ENCODE measurements at places on chromosomes 2 and 18.

- no peak for DNase-seq
These were observed 70.3 kb downstream of the TPO start for GRCh38 chr2:1483551-1483950.

GRCh38 chr2:24104906-24105305 is 18.2 kb downstream of the PFN4 start:
- DNase-seq = no peak

DNA sequence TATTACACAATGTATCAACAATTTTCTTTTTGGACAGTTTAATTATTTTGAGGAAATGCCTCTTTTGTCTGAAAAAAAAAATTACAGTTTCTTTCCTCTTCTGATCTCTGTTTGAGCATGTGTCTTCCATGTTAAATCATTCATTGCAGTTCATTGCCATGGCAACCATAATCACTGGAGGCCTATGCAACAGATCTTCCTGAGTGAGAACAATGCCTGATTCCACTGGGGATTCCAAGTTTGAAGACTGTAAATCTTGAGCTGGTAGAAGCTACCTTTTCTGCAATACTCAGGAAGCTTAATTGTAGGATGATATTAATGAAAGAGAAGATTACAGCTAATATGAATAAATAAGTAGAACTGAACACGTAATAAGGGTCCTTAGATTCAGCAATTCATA is 721.4 kb upstream of the CNTNAP5 start:
- DNase-seq = no peak

DNA sequence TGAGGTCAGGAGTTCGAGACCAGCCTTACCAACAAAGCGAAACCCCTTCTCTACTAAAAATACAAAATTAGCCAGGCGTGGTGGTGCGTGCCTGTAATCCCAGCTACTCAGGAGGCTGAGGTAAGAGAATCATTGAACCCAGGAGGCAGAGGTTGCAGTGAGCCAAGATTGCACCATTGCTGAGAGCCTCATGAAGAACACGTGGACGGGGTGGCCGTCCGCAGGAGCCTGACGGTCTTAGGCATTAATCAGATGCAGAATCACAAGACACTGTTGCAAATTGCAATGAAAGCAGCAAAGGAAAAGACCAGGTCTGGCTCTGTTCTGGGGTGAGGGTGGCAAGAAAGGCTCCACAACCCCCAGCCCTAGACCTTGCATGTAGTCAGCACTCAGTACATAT is 104.0 kb upstream of the SLC66A3 start:
- DNase-seq = no peak

DNA sequence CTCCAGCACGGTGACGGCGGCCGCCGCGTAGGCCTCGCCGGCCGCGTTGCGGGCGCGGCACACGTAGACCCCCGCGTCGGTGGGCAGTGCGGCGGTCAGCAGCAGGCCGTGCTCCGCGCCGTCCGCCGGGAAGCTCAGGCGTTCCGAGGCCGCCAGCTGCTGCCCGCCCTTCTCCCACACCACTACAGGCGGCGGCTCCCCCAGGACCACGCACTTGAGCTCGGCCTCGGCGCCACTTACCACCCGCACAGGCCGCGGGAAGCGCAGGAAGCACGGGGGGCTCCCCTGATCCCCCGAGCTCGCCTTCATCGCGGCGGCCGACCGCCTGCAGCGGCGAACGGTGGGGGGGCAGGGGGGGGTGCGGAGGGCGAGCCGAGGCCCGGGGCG is 422 bp downstream of the OBSL1 start:
- DNase-seq = no peak

DNA sequence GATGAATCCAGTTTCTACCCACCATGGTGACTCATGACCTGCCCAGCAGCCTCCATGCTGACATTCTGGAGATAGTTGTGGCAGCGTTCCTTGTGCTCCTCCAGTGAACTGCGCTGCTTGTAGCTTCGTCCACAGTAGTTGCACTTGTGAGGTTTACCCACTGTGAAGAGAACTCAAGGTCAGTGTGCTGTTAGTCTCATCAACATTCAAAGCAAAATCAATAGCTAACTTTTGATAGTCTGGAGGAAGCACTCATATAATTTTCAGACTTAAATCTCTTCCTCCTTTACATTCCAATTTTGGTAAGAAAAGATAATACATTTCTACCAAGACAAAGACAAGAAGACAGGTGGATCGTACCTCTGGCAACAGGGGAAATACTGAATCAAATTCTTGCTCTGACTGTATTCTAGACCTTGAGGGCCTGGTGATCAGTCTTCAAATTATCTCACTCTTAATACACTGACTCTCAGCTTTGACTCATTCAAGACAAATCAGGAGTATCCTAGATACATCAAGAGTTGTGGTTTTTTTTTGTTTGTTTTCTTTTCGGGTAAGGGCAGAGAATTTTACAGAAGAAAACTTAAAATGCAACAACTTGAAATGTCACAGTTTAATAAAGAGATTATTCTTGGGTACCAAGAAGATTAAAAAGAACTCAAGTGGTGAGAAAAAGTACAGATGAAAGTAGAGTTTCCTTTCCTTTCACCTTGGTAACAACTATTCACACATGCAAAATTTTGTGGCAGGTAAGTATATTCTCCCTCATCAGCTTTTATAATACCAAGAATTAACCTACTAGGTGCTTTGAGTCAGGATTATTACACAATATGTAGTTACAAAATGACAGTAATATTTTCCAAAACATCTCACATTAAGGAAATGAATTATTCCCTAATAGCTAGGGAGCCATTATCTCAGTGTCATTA is 129.2 kb downstream of the IKZF2 start:
- no peak for DNase-seq

DNA sequence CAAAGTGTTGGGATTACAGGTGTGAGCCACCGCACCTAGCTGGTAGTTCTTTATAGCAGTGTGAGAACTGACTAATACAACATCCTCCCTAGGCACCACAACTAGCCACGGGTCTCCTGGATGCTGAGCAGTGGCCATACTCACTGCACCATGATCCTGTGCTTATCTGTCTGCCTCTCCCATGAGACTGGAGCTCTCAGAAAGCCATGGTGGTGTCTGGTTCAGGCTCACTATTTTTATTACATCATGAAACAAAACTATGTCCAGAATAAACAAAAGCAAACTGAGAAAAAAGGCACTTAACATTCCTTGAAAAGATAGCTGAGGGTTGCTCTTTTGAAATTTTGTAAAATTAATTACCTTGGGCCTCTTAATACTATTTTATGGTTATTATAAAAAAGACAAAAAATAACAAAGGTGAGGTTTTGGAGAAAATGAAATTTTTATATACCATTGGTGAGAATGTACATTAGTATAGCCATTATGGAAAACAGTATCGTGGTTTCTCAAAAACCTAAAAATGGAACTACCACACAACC is 90.7 kb upstream of the TFCP2L1 start:
- DNase-seq = no peak

GRCh38 chr2:20231159-20231558 is 6.2 kb upstream of the SDC1 start:
- DNase-seq = no peak

- DNase-seq = no peak
These were observed 236.9 kb downstream of the BCL11A start for GRCh38 chr2:60316381-60317033.

DNA sequence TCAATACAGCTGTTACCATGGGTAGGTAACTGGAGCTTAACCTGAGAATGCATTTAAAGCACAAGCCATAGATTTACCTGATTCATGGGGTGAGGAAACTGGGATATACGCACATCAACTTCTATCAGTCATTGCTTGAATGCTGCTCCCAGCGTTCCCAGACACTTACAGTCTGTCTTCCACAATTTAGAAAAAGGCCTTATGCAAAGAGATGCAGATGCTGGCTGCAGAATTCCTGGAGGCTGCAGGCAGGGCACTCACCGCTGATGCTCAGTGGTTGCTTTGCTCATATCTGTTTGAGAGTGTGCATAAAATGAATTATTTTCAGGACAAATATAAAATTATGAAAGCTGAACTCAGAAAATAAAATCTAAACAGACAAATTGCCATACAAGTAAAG is 950.7 kb upstream of the PIK3C3 start:
- DNase-seq = no peak

- no peak for DNase-seq
These were observed 131.5 kb downstream of the ZNF516 start for GRCh38 chr18:76363436-76364120.

- no peak for DNase-seq
These were observed 18.7 kb upstream of the RASGRP3 start for GRCh38 chr2:33457556-33458247.

DNA sequence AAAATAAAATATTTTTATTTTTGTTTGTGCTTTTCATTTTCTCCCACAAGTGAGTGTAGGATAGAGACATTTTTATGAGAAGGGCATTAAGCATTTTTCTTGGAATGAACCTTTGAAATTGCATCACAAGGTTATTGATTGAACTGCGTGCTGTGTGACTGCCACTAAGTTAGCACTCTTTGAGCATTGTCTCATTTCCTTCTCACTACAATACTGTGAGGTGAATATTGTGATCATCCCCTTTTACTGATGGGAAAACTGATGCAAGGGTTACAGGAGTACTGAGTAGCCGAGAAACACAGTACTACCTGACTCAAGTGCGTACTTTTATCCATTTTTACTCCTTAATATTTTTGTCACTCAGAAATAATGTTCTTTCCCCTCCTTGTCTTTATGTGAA is 2.0 kb downstream of the NBEAL1 start:
- no peak for DNase-seq

- DNase-seq = no peak
These were observed 1.1 kb downstream of the MREG start for GRCh38 chr2:216012133-216012829.

DNA sequence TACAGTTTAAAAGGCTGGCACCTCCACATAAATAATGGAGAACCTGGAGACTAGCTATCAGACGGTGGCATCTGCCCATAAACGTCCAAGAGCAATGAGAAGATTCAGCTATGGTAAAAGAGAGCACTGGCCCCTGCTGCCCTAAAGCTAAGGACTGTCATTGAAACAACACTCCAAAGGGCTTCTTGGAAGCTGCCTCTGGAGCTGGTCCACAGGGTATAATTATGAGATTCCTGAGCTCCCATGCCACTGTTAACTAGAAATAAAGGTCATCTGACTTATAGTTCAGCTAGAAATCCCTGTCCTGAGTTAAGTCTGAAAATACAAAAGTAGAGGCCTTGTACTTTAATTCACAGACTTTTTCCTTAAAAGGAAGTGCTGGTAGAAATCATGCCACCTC is 39.9 kb upstream of the RBMS1 start:
- no peak for DNase-seq

DNA sequence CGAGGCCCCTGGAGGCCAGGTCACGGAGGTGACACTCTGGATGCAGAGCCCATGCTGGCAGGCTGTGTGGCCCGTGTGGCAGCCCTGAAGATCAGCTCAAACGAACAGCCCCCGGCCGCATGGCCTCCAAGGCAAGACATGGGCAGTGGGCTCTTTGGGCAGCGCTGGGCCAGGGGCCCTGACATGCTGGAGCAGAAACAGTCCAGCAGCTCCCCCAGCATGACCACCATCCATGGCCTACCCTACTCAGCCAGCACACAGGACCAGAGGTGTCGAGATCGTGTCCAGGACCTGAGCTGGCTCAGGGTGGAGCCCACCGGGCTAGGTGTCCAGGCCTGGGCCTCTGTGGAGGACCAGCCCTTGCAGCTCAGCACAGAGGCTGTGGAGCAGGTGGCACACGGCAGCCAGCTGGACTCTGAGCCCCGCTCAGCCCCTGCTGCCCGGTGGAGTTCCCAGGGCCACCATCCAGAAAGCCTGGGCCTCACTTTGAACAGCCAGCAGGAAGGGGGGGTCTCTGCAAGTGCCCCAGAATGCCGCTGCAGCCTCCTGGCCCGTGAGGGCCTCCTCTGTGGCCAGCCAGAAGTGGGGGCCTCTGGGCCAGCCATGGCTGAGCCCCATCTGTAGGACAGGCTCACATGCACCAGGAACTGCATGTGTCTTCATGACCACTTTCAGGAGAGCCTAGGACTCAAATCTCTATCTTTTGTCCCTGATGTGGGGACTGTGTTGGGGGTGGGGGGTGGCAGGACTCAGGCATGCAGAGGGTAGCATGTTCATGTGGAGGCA is 8.9 kb downstream of the AMER3 start:
- DNase-seq = no peak

GRCh38 chr2:68811364-68811763 is 59.8 kb downstream of the BMP10 start:
- DNase-seq = no peak

DNA sequence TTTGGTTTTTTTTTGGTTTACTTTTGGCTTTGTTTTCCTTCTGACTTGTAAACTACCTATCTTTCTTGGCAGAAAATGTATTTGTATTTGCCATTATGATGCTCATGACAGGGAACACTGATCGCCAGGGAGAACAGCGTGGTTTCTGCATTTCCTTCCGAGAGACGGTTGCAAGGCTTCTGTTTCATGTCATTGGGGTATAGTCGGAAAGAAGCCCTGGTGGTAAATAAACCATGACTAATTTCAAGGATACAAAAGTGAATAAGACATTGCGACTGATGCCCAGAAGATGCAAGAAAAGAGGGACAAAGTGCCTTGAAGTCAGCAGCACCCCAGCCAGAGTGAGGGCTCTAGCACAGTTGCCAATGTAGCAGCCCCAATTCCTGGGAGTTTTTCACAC is 4.2 kb upstream of the CAPN14 start:
- no peak for DNase-seq

DNA sequence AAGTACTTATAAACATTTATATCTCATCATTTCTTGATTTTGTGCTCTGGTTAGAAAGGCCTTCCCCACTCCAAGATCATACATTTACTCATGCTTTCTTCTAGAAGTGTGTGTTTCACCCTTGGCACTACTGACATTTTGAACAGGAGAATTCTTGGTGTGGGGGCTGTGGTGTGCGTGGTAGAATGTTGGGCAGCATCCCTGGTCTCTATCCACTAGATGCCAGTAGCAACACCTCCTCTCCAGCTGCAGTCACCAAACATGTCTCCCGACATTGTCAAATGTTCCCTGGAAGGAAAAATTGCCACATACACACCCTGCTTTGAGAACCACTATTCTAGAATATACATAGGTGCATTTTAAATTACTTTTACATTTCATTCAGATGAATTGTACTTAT is 8.7 kb upstream of the TGIF1 start:
- no peak for DNase-seq

DNA sequence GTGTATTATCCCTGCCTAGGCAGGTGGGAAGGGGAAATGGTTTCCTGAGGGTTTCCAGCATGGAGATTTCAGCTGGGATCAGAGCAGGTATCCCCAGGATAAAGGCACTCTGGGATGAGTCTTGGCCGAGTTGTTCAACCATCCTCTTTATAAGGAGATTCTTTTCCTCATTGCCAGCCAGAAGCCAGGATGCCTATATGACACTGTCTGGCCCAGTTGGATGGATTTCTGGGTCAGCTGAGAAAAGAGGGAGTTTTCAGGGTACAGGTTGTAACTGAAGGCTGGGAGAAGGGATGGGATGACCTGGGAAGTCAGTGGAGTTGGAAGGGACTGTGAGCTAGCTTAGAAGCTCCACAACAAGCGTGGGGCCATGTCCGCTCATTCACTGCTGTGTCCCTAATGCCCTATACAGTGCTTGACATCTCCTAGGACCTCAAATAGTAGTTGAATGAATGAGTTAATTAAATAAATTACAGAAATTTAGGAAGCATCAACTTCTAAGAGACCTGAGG is 8.3 kb downstream of the RHOB start:
- DNase-seq = no peak

GRCh38 chr2:67451086-67451832 is 54.1 kb downstream of the ETAA1 start:
- DNase-seq = no peak
